ENCODE measurements at places on chromosomes 2 and 18.

DNA sequence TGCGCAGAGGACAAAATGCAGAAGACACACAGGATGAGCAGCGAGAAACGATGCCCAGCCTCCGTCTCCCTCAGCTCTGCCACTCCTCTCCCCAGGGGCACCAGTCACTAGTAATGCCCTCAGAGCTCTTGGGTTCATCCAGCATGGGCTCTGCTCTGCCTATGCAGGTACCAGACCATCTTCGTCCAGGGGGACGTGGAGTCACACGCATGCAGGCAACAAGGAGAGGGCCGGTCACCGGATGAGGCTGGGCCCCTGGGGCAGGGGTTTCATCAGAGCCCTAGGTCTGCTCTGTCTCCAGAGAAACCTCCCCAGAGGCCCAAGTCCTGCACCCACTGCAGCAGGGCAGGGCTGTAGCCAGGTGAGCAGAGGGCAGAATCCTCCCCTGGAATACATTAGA, 23.9 kb downstream of the RAB31 start:
- no peak for DNase-seq

DNA sequence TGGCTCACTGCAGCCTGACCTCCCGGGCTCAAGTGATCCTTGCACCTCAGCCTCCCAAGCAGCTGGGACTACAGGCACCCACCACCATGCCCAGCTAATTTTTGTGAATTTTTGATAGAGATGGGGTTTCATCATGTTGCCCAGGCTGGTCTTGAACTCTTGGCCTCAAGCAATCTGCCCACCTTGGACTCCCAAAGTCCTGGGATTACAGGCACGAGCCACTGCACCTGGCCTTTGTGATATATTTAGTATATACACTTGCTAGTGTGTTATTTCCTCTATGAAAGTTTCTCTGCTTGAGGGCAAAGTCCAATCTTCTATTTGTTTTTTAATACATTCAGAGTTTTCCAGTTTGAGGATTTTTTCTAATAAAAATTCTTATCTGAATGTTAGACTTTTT, 119.3 kb downstream of the GALNT3 start:
- DNase-seq: no peak

GRCh38 chr2:85669549-85669948, 1.6 kb upstream of the SFTPB start:
- DNase-seq: no peak

GRCh38 chr2:206230060-206230762, 44.3 kb upstream of the ZDBF2 start:
- no peak for DNase-seq

DNA sequence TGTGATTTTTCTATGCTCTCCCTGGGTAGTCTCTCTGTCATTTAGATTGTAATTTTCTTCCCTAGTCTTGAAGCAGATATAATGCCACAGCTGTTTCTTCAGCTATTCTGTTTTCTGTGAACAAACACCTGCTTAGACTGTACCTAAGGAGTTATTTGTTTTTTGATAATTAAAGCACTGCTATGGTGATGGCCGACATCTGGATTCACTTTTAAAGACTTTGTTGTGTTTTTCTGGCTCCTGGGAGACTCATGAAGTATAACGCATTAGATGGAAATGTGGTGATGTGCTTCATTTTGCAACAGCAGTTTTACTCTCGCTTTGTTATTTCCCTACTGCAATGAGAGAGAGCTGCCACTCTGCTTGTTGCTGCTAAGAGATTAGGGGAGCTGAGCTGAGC, 15.7 kb upstream of the C2orf69 start:
- no peak for DNase-seq

- DNase-seq: no peak
Measured at GRCh38 chr18:8051453-8051852, 484.3 kb downstream of the PTPRM start.

GRCh38 chr2:235218486-235218907, 266.7 kb downstream of the SH3BP4 start:
- DNase-seq: peak; percentile 23

Measured in GF-D8 (cell line).